ENCODE measurements at places on chromosomes 13 and 19. TPM values are rescaled to one million over a fixed set of nuclear protein-coding genes. Genes with fewer than 3 reads are reported as not detected.

The SACS gene
- total RNA-seq: 74.6 TPM

The ZNF490 gene
- 8.4 TPM for total RNA-seq

The GIPC3 gene
- 0.18 TPM for total RNA-seq

The F2RL3 gene
- 0.36 TPM for total RNA-seq

The KRTDAP gene
- total RNA-seq: not detected

The CEACAM1 gene
- 0.60 TPM for total RNA-seq

The TEX26 gene
- total RNA-seq: 2.2 TPM

The GTPBP3 gene
- 18.8 TPM for total RNA-seq

Measured in motor neuron (in vitro differentiated cells).